ENCODE measurements at places on chromosomes 5 and 9.

GRCh38 chr5:112860929-112861637 is at the start of gene SRP19:
Gene SRP19 (plus strand): TSS chr5:112861287. CDS start chr5:112861377, 90 bp downstream.
- peak; percentile 85 for DNase-seq

- peak; percentile 60 for DNase-seq
Measured at GRCh38 chr9:104075801-104076753, 18.0 kb upstream of the SMC2 start.

DNA sequence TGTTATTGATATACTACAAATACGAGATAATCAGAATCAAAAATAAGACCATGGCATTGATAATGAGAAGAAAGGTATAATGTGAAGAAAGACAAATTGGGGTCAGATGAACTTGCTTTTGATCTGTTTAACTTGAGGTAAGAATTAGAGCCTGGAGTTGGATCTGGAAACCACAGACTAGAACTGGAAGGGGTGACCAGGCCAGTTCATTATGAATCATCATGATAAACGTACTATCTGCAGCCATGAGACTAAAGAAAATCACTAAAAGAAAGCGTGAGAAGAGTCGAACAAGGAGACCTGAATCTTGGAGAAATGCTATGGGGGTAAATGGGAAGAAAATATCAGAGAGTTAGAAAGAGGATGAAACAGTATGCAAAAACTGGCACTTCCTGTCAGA is 967.5 kb downstream of the NR2F1-AS1 start:
- no peak for DNase-seq

- no peak for DNase-seq
Measured at GRCh38 chr9:35646153-35646532, 4.6 kb downstream of the SIT1 start.

- no peak for DNase-seq
Measured at GRCh38 chr9:20216438-20216837, 405.9 kb downstream of the MLLT3 start.

GRCh38 chr9:73020877-73021276 is 68.0 kb upstream of the ALDH1A1 start:
- DNase-seq: no peak

All from epithelial cell of proximal tubule (primary cell).